ENCODE measurements at places on chromosomes 13 and 19. TPM values are rescaled to one million over a fixed set of nuclear protein-coding genes. Genes with fewer than 3 reads are reported as not detected.
A peak's percentile ranks its signal among the peaks of the same experiment; 100 is the strongest.

DNA sequence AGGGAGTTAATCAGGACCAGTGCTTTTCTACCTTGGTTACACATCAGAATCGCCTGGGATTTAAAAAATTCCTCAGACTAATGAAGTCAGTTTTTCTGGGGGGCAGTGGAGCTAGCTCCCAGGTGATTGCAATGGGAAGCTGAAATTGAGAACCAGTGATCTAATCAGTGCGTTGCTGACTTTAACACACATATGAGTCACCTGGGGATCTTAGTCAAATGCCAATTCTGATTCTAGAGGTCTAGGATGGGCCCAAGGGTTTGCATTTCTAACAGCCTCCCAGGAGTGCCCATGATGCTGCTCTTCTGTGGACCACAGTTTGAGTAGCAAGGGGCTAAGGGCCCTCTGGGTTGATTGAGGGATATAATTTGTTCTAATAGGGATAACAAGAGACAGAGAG lies 54.5 kb downstream of the KL start:
- H3K4me3 ChIP-seq: no peak overlapping the region
- DNase-seq: no peak
- H3K4me1 ChIP-seq: no peaks in the 10 kb centered on the region
- no peaks in the 10 kb centered on the region for H3K27me3 ChIP-seq
- no peak overlapping the region for H3K27ac ChIP-seq

GRCh38 chr19:6218491-6219146 lies 61.2 kb downstream of the MLLT1 start:
- no peaks in the 10 kb centered on the region for H3K27me3 ChIP-seq
- H3K36me3 ChIP-seq: no peaks in the 10 kb centered on the region
- H3K4me3 ChIP-seq: no peak overlapping the region
- H3K27ac ChIP-seq: no peak overlapping the region

GRCh38 chr13:28685892-28686291 lies 27.0 kb downstream of the POMP start:
- no peak overlapping the region for H3K4me3 ChIP-seq
- H3K27ac ChIP-seq: no peak overlapping the region
- H3K4me1 ChIP-seq: no peaks in the 10 kb centered on the region
- no peaks in the 10 kb centered on the region for H3K36me3 ChIP-seq
- H3K27me3 ChIP-seq: no peaks in the 10 kb centered on the region

- no peaks in the 10 kb centered on the region for H3K27me3 ChIP-seq
- H3K4me1 ChIP-seq: no peaks in the 10 kb centered on the region
- H3K27ac ChIP-seq: no peak overlapping the region
Observed at GRCh38 chr13:29067306-29067945, 247.3 kb downstream of the MTUS2 start.

DNA sequence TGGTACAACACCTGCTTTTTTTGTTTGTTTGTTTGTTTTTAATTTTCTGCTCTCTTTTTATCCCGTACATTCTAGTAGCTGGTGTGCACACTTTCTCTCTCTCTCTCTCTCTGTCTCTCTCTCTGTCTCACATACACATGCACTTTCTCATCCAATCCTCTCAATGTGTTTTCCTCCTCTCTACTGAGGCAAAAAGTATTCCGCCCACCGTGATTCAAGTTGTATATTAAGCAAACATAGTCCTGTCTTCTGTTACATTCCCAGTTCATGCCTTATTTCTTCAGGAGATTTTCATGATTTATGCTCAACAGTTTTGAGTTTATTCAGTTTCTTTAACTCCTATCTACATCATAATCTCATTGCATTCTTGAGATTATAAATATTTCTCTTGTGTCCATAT lies 38.2 kb upstream of the SCEL start:
- no peak overlapping the region for H3K4me3 ChIP-seq
- no peaks in the 10 kb centered on the region for H3K36me3 ChIP-seq
- no peaks in the 10 kb centered on the region for H3K4me1 ChIP-seq
- no peaks in the 10 kb centered on the region for H3K27me3 ChIP-seq
- DNase-seq: no peak

DNA sequence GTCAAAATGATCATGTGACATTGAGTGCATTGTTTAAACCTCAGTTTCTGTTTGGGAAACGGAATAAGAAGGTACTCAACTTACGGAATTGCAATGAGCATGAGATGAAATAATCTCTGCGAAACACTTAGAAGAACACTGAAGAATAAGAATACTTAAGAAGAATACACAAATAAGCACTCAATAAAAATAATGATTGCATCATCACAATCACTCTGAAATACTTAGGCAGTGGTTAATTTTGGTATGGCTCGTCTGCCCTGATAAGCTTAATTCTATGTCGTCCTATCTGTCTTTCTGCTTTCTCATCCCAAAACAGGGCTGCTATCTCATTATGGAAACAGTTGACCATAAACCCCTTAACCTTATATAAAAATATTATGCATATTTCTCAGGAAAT lies 823.6 kb downstream of the DIAPH3 start:
- H3K27me3 ChIP-seq: no peaks in the 10 kb centered on the region
- H3K4me3 ChIP-seq: no peak overlapping the region
- H3K4me1 ChIP-seq: no peaks in the 10 kb centered on the region
- H3K36me3 ChIP-seq: no peaks in the 10 kb centered on the region
- no peak overlapping the region for H3K27ac ChIP-seq

GRCh38 chr13:70189981-70190380 lies 81.7 kb upstream of the KLHL1 start:
- no peak overlapping the region for H3K27ac ChIP-seq
- no peak for DNase-seq
- H3K4me3 ChIP-seq: no peak overlapping the region
- H3K4me1 ChIP-seq: no peaks in the 10 kb centered on the region

- no peak overlapping the region for H3K4me3 ChIP-seq
- DNase-seq: peak; percentile 92
- peak overlapping the region; percentile 92 for H3K27ac ChIP-seq
- peaks cover 62% of the 10 kb centered on the region for H3K4me1 ChIP-seq
Observed at GRCh38 chr19:1169921-1170885, 3.9 kb downstream of the SBNO2 start.

DNA sequence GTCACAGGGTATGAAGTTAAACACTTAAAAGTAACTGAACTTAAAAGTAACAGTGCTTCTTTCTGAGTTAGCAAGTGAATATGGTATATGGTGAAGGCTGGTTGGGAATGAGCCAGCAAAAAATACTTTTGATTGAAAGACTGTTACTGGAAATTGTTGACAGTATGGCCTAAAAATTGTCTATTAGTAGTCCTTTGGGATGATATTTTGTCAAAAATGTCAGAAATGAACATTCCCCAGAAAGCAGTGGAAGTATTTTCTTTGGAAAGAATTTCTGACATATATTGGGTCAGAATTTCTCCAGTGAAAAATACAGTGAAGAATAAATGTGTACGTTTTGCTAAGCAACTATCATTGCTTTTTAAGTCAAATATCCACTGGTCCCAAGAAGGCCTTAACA lies 860.5 kb downstream of the PCDH9 start:
- H3K27me3 ChIP-seq: no peaks in the 10 kb centered on the region
- H3K36me3 ChIP-seq: no peaks in the 10 kb centered on the region
- H3K4me3 ChIP-seq: no peak overlapping the region

DNA sequence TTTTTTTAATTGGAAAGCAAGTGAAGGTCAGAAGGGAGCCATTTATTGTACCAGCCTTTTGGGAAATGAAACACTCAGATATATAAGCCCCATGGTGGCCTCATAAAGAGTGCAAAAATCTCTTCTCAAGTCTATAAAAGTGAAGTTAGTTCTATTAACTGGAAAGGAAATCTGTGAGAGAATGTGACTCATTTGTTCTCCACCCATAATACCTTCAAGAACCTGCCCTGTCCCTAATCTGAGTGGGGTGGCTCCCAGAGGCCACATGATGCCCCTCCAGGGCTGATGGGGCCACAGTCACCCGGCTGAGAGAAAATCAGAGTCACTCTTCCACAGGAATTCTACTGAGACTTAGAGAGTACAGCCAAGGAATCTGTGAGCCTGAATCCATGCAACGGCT lies 65.8 kb upstream of the SERP2 start:
- no peak overlapping the region for H3K27ac ChIP-seq
- H3K4me3 ChIP-seq: no peak overlapping the region
- DNase-seq: no peak
- no peaks in the 10 kb centered on the region for H3K27me3 ChIP-seq

DNA sequence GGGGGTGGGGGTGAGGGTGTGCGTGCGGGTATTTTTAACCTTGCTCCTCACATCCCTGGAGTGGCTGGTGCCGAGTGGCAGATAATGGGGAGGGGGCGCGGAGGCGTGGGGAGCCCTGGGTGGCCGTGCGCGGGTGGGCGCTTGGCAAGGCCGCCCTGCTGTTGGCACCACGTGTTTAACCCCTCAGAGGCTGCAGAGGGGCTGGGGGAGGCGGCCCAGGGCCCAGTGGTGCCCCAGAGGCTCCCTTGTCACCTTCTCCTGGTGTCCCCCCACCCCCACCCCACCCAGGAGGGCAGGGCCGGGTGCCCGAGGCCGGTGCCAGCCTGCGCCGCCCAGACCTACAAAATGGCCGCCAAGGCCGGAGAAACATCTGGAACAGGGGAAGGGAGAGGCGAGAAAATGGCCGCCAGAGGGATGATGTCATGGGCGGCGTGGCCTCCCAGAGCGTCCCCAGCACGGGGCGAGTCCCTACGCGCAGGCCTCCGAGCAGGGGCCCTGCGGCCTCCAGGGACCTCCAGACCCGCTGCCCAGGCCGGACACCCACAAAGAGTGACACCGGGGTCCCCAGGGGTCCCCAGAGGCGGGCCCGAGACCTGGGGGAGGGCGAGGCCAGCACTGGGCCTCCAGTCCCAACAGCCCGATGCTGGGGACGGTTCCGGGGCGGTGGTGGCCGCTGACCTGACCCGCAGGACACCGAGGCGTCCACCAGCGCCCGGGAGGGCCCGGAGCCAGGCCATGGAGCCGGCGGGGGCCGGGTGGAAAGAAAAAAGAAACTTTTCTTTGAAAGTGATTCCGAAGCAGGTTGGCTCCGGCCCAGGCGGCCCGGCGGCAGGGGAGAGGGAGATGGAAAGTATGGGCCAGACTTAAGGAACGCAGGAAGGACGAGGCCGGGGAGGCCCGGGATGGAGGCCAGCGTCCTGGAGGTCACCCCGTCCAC lies 38.2 kb downstream of the NFIC start:
- peaks cover 47% of the 10 kb centered on the region for H3K4me1 ChIP-seq
- no peaks in the 10 kb centered on the region for H3K27me3 ChIP-seq
- no peaks in the 10 kb centered on the region for H3K36me3 ChIP-seq
- peak; percentile 87 for DNase-seq

DNA sequence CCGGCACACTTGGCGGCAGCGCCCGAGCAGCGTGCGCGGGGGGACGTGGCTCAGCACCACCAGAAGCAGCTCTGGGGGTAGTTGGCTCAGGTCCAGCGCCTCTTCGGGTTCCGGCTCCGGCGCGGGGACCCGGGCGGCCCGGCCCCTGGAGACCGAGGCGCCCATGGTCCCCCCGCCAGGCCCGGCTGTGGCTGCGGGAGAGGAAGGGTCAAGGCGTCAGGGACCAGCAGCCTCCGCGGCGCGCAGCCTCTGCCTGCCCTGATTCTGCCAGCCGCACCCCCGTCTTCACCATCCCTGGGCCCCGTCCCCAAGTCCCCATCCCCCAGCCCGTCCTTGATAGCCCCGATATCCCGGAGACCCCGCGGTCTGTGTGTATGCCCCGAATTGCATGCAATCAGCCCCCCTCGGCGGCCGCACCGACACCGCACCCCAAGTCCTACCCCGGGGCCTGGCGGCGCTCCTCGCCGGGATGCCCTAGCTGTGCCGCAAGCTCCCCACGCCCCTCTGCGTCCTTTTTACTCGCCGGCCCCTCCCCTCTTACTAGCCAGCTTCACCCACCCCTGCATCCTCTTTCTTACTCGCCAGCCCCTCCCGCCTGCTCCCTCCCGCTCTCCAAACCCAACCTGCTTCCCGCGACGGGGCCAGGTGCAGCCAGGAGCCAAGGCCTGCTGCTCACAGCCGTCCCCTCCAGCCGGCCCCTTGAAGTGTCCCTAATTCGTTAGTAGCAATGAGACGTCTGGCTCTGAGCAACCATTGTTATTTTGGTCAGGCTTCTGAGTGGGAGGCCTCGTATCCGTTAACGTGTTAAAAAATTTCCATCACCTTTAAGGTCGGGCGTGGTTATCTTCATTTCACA lies at the start of gene FBXO27:
Gene FBXO27 (minus strand): TSS at position 487 of the 856 bp plus-strand sequence. CDS start 322 bp downstream, at position 165.
- no peaks in the 10 kb centered on the region for H3K36me3 ChIP-seq
- H3K27me3 ChIP-seq: no peaks in the 10 kb centered on the region
- H3K27ac ChIP-seq: peak within 1 kb of the TSS; percentile 12
- peaks cover 14% of the 10 kb centered on the region for H3K4me1 ChIP-seq

- H3K4me1 ChIP-seq: no peaks in the 10 kb centered on the region
- DNase-seq: no peak
- no peaks in the 10 kb centered on the region for H3K27me3 ChIP-seq
- H3K36me3 ChIP-seq: no peaks in the 10 kb centered on the region
- no peak overlapping the region for H3K27ac ChIP-seq
Observed at GRCh38 chr13:46173656-46174055, 8.3 kb downstream of the LCP1 start.

- H3K27me3 ChIP-seq: no peaks in the 10 kb centered on the region
- peaks cover 25% of the 10 kb centered on the region for H3K4me1 ChIP-seq
- no peak for DNase-seq
- no peaks in the 10 kb centered on the region for H3K36me3 ChIP-seq
Observed at GRCh38 chr19:54421521-54421920, 6.3 kb downstream of the TTYH1 start.

DNA sequence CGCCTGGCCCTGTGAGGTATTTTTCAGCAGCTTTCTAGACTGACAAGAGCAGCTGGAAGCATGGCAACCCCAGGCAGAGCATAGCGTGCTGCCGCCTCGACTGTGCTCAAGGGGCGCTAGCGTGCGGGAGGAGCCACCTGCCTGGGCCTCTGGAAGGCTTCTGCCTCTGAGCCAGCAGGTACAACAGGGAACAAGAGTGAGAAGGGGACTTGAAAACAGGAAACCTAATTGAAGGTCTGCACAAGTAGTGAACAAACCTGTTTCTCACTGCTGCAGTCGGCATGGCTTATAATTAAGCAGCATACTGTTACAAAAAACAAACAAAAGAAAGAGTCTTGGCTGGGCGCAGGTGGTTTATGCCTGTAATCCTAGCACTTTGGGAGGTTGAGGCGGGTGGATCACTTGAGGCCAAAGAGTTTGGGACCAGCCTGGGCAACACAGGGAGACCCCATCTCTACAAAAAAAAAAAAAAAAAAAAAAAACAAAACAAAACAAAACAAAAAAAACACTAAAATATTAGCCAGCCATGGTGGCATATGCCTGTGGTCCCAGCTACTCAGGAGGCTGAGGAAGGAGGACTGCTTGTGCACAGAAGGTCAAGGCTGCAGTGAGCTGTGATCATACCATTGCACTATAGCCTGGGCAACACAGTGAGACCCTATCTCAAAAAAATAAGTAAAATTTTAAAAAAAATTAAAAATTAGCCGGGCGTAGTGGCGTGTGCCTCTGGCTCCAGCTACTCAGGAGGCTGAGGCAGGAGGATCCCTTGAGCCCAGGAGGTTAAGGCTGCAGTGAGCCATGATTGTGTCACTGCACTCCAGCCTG lies 12.6 kb upstream of the GARRE1 start:
- H3K36me3 ChIP-seq: no peaks in the 10 kb centered on the region
- no peak overlapping the region for H3K4me3 ChIP-seq
- H3K4me1 ChIP-seq: no peaks in the 10 kb centered on the region
- no peaks in the 10 kb centered on the region for H3K27me3 ChIP-seq

- DNase-seq: no peak
- H3K27me3 ChIP-seq: no peaks in the 10 kb centered on the region
- no peak overlapping the region for H3K4me3 ChIP-seq
- H3K36me3 ChIP-seq: no peaks in the 10 kb centered on the region
Observed at GRCh38 chr13:63700350-63700749, 2284.7 kb upstream of the PCDH20 start.

The CGB3 gene
- total RNA-seq: not detected

The CERS1 gene
- 64.5 TPM for total RNA-seq

The NALCN gene
- 4.0 TPM for total RNA-seq

The TTC9B gene
- total RNA-seq: 0.50 TPM

The ERICH6B gene
- total RNA-seq: 2.4 TPM

The LNX2 gene
- total RNA-seq: 39.6 TPM

The APOC4 gene
- total RNA-seq: not detected

The KIR3DL2 gene
- not detected for total RNA-seq

The OR7A5 gene
- 3.7 TPM for total RNA-seq

The AMER2 gene
- total RNA-seq: 2.9 TPM
